Ovary (tissue), 10 donors: ENCODE measurements at places on chromosomes 6 and 20. TPM values are rescaled to one million over a fixed set of nuclear protein-coding genes. Genes with fewer than 3 reads are reported as not detected.

Gene SRSF12
- total RNA-seq: 4.8 TPM

Gene MAFB
- 7.9 TPM for total RNA-seq

Gene SLC17A1
- total RNA-seq: not detected

Gene SSTR4
- 0.15 TPM for total RNA-seq

Gene ZNF341
- total RNA-seq: 3.8 TPM

Gene SYTL3
- 2.4 TPM for total RNA-seq

Gene BNIP5
- total RNA-seq: not detected

Gene CALHM6
- total RNA-seq: 3.2 TPM

Gene CST1
- total RNA-seq: not detected

Gene ADGB
- total RNA-seq: 16.5 TPM

Gene PDYN
- not detected for total RNA-seq

GRCh38 chr6:136470044-136470443 lies 80.2 kb downstream of the MAP7 start:
- no peak for DNase-seq

- no peak for DNase-seq
Measured at GRCh38 chr6:73932866-73933265, 236.9 kb downstream of the CD109 start.

DNA sequence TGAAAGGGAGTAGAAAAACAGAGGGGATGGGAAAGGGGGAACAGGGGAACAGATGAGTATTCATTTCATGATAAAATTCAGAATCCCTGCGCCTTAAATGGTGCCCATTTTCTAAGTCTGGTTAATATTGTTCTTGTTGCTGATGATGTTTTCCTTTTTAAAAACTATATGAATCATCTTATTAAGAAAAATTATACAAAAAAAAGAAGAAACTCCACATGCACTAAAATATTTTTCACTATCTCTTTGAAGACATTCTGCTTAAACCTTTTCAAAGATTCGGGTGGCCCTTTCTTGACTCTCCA lies 1.1 kb upstream of the TFAP2B start:
- no peak for DNase-seq

GRCh38 chr6:166950443-166950821 lies 5.9 kb downstream of the RNASET2 start:
- DNase-seq: no peak

GRCh38 chr6:170260686-170261085 lies 30.2 kb downstream of the DLL1 start:
- DNase-seq: no peak

DNA sequence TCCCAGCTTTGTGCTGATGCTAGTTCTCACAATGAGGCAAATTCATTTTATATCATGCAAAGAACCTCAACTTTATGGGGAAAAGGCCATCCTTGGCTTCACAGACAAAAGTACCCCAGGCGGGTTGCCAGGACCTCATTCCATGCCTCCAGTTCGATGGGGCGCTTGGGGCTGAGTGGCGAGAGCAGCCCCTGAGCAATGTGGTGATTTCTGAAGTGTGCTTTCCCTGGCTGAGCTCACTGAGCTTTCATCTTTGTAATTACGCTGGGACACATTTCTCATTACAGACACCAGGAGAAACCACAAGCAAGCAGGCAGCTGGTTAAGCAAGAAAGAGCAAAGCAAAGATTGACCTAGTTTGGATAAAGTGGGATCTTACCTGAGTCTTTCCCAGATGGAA lies 301.5 kb upstream of the CDH4 start:
- DNase-seq: no peak

DNA sequence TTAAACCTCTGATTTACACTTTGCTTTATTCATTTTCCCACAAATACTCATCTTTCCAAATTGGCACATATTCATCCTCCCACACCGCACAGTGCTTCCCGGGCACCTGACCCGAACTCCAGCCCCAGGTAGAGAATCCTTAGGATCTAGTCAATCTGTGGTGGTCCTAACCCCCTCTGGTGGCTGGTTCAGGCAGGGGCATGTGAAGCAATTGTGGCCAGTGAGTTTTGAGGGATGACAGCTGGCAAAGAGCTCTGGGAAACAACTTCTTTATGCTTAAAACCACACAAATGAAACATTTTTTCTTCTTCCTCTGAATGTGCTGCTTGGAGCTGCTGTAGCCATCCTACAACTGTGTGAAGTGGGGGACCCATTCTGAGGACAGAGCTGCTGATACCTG lies 54.7 kb downstream of the ELOVL5 start:
- DNase-seq: no peak

DNA sequence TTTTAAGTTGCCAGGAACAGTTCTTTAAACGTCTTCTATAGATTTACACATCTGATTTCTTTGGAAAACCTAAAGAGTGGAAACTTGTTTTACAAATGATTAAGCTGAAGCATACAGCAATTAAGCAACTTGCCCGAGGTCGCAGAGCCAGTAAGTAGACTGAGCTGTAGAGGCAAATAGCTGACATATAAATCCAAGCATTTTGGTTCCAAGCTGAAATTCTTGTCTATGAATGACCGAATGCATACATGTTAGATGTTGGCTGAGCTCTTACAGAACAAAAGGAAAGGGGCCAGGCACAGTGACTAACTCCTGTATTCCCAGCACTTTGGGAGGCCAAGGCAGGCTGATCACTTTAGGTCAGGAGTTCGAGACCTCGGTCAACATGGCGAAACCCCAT lies 101.8 kb upstream of the SGK1 start:
- DNase-seq: no peak

GRCh38 chr6:16409531-16410441 lies 171.4 kb downstream of the GMPR start:
- peak; percentile 38 for DNase-seq

GRCh38 chr6:31651602-31652191 lies 764 bp downstream of the BAG6 start:
- no peak for DNase-seq

GRCh38 chr6:157094038-157094437 lies 229.3 kb downstream of the TMEM242 start:
- DNase-seq: no peak

DNA sequence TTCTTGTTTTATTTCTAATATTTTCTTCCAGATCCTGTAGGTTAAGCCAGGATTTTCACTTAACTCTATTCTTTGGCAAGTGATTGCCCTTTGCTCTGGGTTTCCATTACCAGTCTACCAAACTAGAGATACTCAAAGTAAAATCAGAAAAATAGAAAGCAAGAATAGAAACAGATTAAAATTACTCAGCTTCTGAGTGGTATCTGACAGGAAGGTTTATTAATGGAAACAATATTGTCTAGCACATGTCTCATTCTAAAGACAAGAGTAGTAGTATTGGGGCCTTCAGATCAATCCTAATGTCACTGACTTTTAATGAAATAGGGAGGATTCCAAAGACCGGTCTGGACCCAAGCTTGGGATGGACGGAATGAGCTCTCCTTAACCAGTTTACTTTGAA lies 72.3 kb downstream of the SIM1 start:
- DNase-seq: no peak

GRCh38 chr6:143936778-143937667 lies 71.0 kb downstream of the PLAGL1 start:
- DNase-seq: no peak
